ENCODE measurements at places on chromosomes 6 and 20.

- no peak for DNase-seq
Observed at GRCh38 chr6:113971741-113972140, 793 bp upstream of the HDAC2 start.

- DNase-seq, result no peak
Observed at GRCh38 chr6:39365281-39366074, 43.0 kb upstream of the KCNK16 start.

DNA sequence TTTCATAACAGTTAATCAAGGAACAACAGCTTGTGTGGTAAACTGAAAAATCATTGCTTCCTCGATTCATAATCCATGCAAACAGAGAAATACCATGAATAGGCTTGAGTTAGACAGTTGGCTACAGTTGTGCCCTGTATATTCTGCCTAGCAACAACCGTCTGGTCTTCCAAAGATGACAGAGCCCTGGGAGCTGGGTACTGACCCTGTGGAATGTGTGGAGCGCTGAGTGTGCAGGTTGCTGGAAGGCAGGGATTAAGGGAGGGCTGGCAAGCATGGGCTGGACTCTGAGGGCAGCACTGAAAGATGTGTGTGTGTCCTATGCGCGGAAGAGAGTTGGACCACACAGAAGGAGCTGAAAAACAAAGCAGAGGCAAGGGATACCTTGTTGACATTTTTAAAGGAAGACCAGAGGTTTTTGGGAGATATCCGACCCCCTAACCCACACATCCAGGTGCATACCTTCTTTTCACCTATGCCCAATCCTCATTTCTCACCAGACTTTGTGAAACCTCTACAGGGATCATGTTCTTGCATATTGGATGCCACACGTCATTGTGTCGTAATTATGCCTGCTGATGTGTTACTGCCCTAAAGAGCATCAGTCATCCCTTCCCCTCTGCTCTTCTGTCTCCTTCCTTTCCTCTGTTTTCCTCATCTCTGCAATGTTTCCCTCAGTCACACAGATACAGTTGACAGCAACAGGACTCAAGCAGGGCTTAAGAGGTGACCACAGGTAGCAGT is 58.2 kb upstream of the VGLL2 start:
- no peak for DNase-seq

- no peak for DNase-seq
Observed at GRCh38 chr6:99017150-99017549, 69.4 kb upstream of the FBXL4 start.

DNA sequence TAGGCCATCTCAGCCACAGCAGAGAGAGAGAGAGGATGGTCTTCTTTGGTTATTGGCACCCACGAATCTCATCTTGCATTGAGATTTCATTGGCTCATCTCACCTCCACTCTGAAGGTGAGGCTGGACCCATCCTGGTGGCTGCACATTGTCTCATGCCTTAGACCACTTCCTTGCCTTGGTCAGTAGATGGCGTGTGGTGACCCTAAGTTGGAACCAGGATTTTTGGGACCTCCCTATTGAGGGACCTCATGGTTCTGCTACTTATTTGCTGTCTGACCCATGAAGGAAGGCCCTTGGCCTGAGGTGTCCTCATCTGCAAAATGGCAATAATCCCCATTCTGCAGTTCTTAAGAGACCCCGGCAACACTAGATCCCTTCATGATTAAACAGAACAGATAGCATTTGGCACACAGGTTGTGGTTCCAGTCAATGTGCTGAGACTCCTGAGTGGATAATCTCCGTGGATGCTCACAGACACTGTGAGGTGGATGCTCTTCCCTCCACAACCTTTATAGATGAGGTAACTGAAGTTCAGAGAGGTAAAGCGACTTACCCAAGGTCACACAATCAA is 21.5 kb upstream of the AAR2 start:
- no peak for DNase-seq
